Hypothalamus (tissue), 51 donors: ENCODE measurements at places on chromosomes 12 and 14.

- DNase-seq = no peak
Observed at GRCh38 chr12:25236626-25237025, 14.1 kb downstream of the KRAS start.

- no peak for DNase-seq
Observed at GRCh38 chr12:47910486-47910885, 5.7 kb upstream of the VDR start.

DNA sequence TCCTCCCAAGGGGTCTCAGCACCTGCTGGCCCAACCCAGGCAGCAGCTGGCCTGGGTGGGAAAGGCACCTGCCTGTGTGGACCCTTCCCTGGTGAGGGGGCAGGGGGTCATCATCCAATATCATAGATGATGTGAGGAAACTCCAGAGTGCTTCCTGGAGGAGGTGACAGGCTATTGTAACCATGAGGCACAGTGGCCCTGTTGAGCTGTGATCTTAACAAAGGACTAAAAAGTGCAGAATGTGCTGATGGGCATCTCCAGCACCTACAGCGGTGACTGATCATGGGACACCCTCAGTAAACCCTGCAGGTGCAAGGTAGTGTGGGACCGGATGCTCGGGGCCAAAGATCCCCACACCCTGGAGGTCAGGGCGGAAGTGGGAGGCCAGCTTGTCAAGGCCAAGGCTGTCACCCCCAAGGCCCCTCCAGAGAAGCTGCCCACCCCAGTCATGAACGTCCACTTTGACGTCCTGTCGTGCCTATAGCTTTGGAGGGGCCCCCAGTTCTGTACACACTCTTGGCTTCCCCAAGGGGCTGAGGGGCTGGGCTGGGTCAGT lies 7.5 kb downstream of the MMP17 start:
- no peak for DNase-seq

GRCh38 chr12:38385486-38385885 lies 68.9 kb downstream of the ALG10B start:
- DNase-seq = no peak

DNA sequence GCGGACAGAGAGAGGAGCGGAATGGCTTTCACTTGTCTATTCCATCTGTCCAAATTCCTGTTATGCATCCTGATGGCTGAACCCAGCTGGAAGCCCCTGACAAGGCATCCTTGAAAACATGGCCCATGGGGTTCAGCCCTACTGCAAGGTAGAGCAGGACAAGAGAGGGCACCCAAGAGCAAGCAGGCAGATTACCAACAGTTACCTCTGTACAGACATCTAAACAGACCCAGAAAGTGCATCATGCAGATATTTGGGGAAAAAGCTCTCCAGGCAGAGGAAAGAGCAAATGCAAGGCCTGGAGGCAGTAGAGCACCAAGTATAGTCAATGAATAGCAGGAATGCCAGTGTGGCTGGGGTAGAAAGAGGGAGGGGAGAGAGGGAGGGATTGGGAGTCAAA lies 407.5 kb downstream of the PCNX1 start:
- no peak for DNase-seq
